NCI-H345 (cell line): ENCODE measurements at places on chromosomes 12 and 14.

DNA sequence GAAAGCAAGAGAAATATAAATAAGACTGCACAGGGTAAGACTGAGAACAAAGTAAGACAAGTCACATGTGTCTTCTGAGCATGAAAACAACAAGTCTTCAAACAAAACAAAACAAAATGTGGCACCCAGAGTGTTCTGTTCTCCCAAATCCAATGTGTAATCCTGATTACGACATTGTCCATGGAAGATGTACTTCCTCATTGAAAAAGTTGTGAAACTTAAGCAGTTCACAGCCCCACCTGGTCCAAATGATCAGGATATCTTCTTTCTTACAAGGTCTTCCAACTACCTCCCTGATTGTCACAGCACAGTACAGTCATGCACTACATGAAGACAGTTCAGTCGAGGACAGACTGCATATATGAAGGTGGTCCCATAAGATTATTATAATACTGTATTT lies 23.3 kb upstream of the NEK9 start:
- DNase-seq, result no peak

DNA sequence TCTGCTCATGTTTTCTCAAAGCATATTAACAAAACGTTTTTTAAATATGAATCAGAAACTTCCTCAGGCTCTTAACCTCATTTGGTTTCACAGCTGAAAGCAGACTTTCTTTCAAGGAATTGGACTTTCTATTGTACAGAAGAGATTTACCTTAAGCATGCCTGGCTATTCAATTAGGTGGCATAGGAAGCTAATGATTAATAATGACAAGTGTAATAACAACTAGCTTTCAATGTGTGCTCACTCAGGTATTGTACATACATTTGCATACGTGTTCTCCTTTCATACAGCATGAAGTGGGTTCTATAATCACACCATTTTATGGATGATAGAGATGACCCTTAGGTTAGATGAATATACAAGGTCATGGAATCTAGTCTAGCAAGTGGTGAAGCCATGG lies 115.7 kb downstream of the ANO6 start:
- DNase-seq, result no peak

GRCh38 chr14:46902837-46903236 lies 251.3 kb upstream of the RPL10L start:
- no peak for DNase-seq

GRCh38 chr14:74324931-74325361 lies 22.2 kb upstream of the ABCD4 start:
- DNase-seq, result peak; percentile 3

GRCh38 chr12:27705263-27705662 lies 5.4 kb upstream of the MRPS35 start:
- no peak for DNase-seq

- DNase-seq, result no peak
Observed at GRCh38 chr12:25248137-25248536, 2.6 kb downstream of the KRAS start.
